ENCODE measurements at places on chromosomes 5 and 9.

DNA sequence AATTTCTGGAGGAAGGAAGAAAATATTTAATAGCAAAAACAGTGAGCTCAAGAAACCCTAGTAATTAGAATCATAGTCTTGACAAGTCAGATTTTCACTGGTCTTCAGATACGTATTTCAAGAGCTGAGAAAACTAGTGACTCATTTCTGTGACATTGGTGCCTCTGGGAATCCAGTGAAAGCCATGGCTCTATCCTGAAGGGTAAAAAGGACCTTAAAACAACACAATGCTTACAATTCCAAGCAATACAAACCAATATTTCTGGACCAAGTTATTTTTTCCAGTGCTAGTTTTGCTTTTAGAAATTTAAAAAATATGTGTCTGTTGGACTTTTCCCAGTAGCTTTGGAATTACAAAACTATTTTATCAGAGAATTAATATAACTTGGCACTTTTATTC lies 140.3 kb downstream of the LPAR1 start:
- DNase-seq = no peak

DNA sequence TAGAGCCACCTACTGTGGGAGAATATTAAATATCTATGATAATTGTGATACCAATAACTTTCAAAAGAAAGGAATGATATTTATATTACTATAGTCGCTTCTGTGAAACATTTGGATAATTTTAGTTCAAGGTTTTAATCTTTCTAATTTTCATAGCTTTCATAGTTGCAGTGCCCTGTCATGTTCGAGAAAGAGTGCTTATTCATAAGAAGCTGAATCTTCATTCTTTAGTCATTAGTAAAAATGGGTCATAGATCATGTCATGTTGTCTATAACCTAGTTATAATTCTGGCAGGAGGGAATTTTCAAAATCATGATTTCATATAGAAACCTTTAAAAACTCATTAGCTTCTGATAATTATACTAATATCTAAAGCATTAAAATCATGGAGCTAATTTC lies 685.6 kb downstream of the CETN3 start:
- no peak for DNase-seq

- no peak for DNase-seq
Observed at GRCh38 chr5:82549263-82549662, 271.1 kb upstream of the RPS23 start.

DNA sequence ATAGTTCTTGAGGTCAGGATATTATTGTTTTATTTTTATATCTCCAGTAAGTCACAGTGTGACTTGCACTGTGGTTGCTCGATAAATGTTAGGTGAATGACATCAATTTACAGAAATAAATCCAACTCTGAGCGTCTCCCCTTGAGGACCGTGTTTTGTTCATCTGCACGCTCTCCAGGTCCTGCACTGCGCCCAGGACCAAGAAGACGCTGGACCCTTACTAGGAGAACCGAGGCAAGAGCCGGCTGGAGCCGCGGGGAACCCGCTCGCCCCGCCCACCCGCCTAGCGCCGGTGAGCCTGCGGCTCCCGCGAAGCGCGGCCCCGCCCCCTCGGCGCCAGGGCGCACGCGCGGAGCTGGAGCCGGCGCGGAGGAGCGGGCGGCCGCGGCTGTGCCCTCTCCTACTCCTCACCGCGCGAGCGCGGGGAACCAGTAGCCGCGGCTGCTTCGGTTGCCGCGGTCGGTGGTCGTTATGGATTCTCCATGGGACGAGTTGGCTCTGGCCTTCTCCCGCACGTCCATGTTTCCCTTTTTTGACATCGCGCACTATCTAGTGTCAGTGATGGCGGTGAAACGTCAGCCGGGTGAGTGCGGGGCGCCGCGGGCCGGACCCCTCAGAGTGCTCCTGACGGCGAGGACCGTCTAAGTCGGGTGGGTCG lies at the start of gene TMEM38B:
TMEM38B (plus strand) TSS at position 352 of the 658 bp plus-strand sequence; CDS start at position 472, 120 bp downstream.
- peak; percentile 76 for DNase-seq

GRCh38 chr5:108884736-108885135 lies 137.0 kb downstream of the FER start:
- no peak for DNase-seq

- DNase-seq = peak; percentile 33
Observed at GRCh38 chr5:131773805-131774204, 23.0 kb downstream of the FNIP1 start.

DNA sequence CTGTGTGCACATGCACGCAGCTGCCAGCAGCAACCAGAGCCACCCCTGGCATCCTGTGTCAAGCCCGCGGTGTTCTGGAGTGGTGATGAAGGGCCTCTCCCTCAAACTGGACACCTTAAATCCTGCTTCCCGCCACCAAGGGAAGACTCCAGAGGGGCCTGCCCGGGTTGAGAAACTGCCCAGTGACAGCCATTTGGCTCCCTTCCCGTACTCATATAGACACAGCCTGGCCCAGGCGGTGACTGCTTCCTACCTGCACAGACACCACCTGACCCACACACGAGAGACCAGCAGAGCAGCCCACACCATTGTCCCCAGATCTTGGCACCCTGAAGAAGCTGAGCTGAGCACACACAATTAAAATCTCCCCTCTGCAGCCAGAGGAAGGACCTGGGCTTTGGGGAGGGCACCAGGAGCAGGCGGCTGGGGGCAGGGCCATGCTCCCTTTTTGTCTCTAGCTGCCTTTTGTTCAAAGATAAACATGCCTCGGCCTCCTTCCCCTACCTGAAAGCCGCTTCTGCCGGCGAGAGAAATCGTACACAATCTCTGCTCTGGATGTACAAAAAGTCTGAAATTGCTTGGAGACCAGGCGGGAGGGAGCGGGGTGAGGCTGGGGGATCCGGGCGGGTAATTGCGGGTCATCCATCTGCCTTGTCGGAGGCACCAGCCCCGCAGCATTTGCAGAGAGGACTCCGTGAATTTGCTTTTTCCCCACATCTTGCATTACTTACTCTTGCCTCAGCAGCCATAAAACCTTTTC lies 78.4 kb downstream of the TSPAN17 start:
- DNase-seq = no peak

DNA sequence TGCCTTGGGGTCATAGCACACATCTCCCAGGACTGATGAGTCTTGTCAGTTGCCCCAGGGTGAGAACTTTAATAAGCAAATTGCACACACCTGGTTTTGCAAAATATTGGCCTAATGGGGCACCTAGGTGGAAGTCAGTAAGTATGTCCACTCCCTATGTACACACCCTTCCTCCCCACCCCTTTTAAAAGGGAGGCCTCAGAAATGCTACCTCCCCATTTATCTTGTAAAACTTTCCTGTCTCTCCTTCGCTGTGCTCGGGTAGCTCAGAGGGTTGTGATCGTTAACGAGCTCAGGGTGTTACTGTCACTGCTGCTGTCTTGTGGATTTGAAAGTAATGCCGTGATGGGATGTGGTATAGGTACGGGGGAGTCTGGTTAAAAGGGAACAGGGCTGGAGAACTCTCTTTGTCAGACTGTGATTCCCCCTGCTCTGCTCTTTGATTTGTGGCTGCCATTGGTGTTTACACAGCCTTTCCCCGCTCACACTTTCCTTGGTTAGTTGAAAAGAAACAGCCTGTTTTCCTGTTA lies 26.2 kb downstream of the ZNF462 start:
- DNase-seq = no peak

Data from SK-MEL-5 (cell line).